ENCODE measurements at places on chromosomes 4 and X. TPM values are rescaled to one million over a fixed set of nuclear protein-coding genes. Genes with fewer than 3 reads are reported as not detected.
A peak's percentile ranks its signal among the peaks of the same experiment; 100 is the strongest.

DNA sequence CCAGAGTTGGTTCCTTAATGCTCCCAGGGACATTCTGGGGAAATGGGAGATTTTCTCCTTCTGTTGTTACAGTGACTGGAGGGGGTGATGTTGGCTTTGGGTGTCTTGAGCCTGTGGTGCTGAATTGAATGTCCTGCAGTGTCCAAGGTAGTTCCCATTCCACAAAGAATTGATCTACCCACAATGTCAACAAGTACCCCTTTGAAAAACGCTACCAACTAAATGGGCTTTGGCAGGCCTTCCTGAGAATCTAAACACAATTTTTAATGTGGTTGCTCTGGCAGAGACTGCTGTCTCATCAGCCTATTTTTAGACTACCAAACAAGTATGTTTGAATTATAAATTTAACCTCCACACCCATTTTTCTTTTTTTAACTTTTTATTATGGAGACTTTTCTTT is 69.4 kb downstream of the CCKAR start:
- no peaks in the 10 kb centered on the region for H3K27me3 ChIP-seq
- H3K4me1 ChIP-seq = peaks cover 33% of the 10 kb centered on the region
- H3K4me3 ChIP-seq = no peak overlapping the region
- DNase-seq = no peak

HPGD gene
- 13.6 TPM for total RNA-seq

DNA sequence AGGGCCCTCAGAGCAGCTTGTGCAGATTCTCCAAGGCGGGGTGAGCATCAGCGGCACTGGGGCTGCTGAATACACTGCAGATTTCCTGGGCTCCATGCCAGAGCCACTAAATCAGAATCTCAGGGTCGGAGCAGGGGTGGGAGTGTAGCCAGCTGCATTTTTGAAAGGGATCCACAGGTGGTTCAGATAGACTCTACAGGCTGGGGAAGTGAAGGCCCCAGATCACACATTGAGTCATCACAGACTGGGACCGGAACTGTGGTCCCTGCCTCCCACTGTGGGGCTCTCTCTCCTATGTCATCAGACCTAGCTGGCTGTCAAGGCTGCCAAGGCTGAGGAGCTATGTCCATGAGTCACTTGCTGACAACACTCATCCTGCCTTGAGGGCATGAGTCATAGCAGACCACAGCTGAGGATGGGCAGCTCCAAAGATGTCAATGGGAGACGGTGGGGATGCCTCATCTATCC is 162.3 kb upstream of the MAMLD1 start:
- no peak for DNase-seq
- H3K36me3 ChIP-seq = no peaks in the 10 kb centered on the region
- no peak overlapping the region for H3K27ac ChIP-seq
- H3K27me3 ChIP-seq = no peaks in the 10 kb centered on the region
- H3K4me1 ChIP-seq = no peaks in the 10 kb centered on the region

- no peaks in the 10 kb centered on the region for H3K27me3 ChIP-seq
- no peaks in the 10 kb centered on the region for H3K4me1 ChIP-seq
- H3K27ac ChIP-seq = no peak overlapping the region
- H3K36me3 ChIP-seq = no peaks in the 10 kb centered on the region
- H3K4me3 ChIP-seq = no peak overlapping the region
Measured at GRCh38 chrX:118024482-118024881, 92.1 kb downstream of the KLHL13 start.

- H3K4me1 ChIP-seq = no peaks in the 10 kb centered on the region
- H3K27ac ChIP-seq = no peak overlapping the region
- no peaks in the 10 kb centered on the region for H3K27me3 ChIP-seq
Measured at GRCh38 chr4:79425586-79425985, 17.6 kb upstream of the GK2 start.

DNA sequence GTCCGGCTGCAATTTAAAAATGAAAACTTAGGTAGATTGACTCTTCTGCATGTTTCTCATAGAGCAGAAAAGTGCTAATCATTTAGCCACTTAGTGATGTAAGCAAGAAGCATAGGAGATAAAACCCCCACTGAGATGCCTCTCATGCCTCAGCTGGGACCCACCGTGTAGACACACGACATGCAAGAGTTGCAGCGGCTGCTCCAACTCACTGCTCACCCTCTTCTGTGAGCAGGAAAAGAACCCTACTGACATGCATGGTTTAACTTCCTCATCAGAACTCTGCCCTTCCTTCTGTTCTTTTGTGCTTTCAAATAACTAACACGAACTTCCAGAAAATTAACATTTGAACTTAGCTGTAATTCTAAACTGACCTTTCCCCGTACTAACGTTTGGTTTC is 41.0 kb downstream of the MAP7D3 start:
- H3K27me3 ChIP-seq = no peaks in the 10 kb centered on the region
- no peak for DNase-seq
- H3K27ac ChIP-seq = peak overlapping the region; percentile 84
- no peak overlapping the region for H3K4me3 ChIP-seq
- H3K4me1 ChIP-seq = peaks cover 21% of the 10 kb centered on the region

GAGE1 gene
- total RNA-seq = not detected

- no peak overlapping the region for H3K4me3 ChIP-seq
- no peak overlapping the region for H3K27ac ChIP-seq
- no peaks in the 10 kb centered on the region for H3K4me1 ChIP-seq
- H3K36me3 ChIP-seq = no peaks in the 10 kb centered on the region
Measured at GRCh38 chr4:7388627-7389026, 46.1 kb downstream of the PSAPL1 start.

MAN2B2 gene
- total RNA-seq = 28.6 TPM

GRCh38 chr4:24888475-24889344 is 24.1 kb downstream of the CCDC149 start:
- H3K27me3 ChIP-seq = no peaks in the 10 kb centered on the region
- H3K36me3 ChIP-seq = no peaks in the 10 kb centered on the region
- no peak overlapping the region for H3K27ac ChIP-seq
- no peak for DNase-seq

GRCh38 chr4:53702334-53703266 is 111.3 kb upstream of the LNX1 start:
- H3K27me3 ChIP-seq = no peaks in the 10 kb centered on the region
- peaks cover 16% of the 10 kb centered on the region for H3K4me1 ChIP-seq
- DNase-seq = peak; percentile 70
- peak overlapping the region; percentile 48 for H3K27ac ChIP-seq
- peak overlapping the region; percentile 24 for H3K4me3 ChIP-seq
- H3K36me3 ChIP-seq = no peaks in the 10 kb centered on the region

DNA sequence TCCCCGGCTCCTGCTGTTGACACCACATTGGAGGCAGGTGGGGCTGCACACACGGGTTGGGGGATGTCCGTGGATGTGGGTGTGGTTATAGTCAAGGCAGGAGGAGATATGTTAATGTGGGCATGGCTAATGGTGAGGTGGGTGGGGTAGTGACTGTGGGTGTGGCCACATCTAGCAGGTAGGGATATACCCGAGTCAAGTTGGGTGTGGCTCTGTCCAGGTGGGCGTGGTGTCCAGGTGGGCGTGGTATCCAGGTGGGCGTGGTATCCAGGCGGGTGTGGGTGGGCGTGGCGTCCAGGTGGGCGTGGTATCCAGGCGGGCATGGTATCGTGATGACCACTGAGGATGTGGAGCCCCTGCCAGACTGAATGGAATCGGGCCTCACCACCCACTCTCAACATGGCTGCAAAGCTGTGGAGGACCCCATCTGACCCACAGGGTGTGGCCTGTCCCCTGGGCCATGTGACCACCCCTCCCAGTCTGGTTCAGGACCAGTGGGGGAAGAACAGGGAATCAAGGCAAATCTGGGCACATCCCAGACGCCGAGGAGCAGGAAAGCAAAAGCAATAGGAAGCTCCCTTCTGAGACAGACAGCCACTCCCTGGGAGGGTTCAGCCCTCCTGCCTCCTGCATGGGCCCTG is 21.0 kb downstream of the MAN2B2 start:
- DNase-seq = no peak
- H3K27me3 ChIP-seq = no peaks in the 10 kb centered on the region
- H3K4me1 ChIP-seq = no peaks in the 10 kb centered on the region
- no peak overlapping the region for H3K4me3 ChIP-seq

- no peaks in the 10 kb centered on the region for H3K36me3 ChIP-seq
- no peak overlapping the region for H3K27ac ChIP-seq
- H3K4me1 ChIP-seq = no peaks in the 10 kb centered on the region
- H3K27me3 ChIP-seq = peaks cover 6% of the 10 kb centered on the region
- H3K4me3 ChIP-seq = no peak overlapping the region
Measured at GRCh38 chrX:111083081-111083480, 12.9 kb upstream of the PAK3 start.

LANCL3 gene
- total RNA-seq = 0.58 TPM

DNA sequence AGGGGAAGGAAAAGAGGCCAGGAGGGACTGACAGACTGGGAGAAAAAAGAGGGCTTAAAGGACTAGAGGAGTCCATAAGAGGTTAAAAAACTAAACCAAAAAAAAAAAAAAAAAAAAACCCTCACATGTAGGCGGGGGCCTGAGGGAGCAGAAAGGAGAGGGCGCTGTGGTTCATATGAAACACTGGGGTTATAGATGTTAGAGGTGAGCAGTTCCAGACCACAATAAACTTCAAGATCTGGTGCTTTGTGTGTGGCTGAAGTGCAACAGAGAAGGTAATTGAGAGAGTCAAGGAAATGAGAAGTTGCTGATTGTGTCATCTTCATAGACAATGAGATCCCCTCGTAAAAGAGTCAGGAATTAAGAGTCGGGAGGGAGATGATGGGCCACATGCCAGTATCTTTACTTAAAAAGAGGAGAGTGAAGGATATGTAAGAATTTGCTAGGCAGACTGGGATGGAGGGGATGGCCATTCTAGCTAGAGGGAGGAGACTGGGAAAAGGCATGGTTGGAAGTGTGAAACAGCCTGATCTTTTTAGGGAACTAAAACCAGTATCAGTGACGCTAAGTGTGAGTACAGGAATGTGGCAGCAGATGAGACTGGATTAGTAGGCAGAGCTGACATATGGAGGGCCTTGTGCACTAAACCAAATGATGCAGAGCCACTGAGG is 18.4 kb upstream of the OGT start:
- no peak overlapping the region for H3K4me3 ChIP-seq
- no peak overlapping the region for H3K27ac ChIP-seq
- peak; percentile 1 for DNase-seq
- H3K27me3 ChIP-seq = no peaks in the 10 kb centered on the region

DNA sequence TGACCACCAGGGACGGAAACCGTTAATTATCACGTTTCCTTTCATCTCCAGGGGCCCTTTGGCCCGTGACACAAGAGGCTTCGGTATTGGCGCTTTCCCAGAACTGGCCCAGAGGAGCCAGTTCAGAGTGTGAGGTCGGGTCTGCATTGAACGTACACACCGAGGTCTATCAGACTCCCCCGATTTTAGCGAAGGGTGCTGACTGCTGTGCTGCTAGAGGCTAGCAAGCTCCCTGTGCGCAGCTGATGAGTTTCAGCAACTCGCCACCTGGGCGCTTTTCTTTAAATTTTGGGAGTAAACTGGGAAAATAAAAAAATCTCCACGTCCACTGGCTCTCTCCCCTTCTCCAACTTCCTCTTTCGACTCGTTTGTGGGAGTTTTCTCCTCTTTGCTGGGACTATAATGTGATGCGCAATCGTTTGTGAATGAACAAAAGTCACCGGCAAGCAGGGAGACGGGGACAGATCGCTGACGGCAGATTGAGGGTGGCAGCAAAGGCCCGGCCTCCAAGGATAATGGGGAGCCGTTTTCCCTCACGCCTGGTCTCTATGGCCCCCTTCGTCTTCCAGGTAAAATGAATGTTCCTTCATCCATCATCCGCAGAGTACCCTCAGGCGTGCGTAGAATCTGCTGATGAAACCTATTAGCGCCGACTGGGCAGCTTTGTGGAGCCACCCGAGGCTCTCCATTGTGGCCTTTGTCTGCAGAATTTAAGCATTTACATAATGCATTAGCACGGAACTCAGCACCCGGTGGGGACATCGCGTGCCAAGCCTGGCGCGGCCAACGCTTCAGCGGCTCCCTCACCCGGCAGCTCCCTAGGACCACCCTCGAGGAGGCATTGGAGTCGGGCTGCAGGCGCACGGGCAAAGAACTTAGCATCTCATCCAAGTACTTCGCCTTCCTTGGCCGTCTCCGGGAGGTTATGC is 1.6 kb upstream of the LRAT start:
- H3K4me3 ChIP-seq = peak overlapping the region; percentile 66
- H3K36me3 ChIP-seq = no peaks in the 10 kb centered on the region
- peak; percentile 41 for DNase-seq
- H3K27me3 ChIP-seq = peaks cover 41% of the 10 kb centered on the region

MAMLD1 gene
- 0.73 TPM for total RNA-seq

- H3K27ac ChIP-seq = peak overlapping the region; percentile 56
- H3K4me3 ChIP-seq = no peak overlapping the region
- H3K36me3 ChIP-seq = no peaks in the 10 kb centered on the region
- no peaks in the 10 kb centered on the region for H3K27me3 ChIP-seq
- peak; percentile 43 for DNase-seq
- peaks cover 23% of the 10 kb centered on the region for H3K4me1 ChIP-seq
Measured at GRCh38 chr4:94548571-94548970, 96.8 kb downstream of the PDLIM5 start.

TMEM131L gene
- total RNA-seq = 40.0 TPM

- DNase-seq = peak; percentile 72
- H3K4me1 ChIP-seq = peaks cover 26% of the 10 kb centered on the region
- H3K27me3 ChIP-seq = peaks cover 18% of the 10 kb centered on the region
Measured at GRCh38 chrX:46574774-46575381, 1.3 kb downstream of the CHST7 start.

- no peaks in the 10 kb centered on the region for H3K27me3 ChIP-seq
- H3K4me1 ChIP-seq = peaks cover 37% of the 10 kb centered on the region
- no peaks in the 10 kb centered on the region for H3K36me3 ChIP-seq
Measured at GRCh38 chr4:8185295-8185694, 13.8 kb upstream of the SH3TC1 start.

RHOXF2B gene
- total RNA-seq = not detected

GRCh38 chr4:56732301-56732700 is 51.2 kb upstream of the HOPX start:
- H3K27ac ChIP-seq = no peak overlapping the region
- no peaks in the 10 kb centered on the region for H3K36me3 ChIP-seq
- no peak overlapping the region for H3K4me3 ChIP-seq
- no peaks in the 10 kb centered on the region for H3K27me3 ChIP-seq

- H3K27me3 ChIP-seq = no peaks in the 10 kb centered on the region
- H3K4me1 ChIP-seq = peaks cover 13% of the 10 kb centered on the region
- DNase-seq = no peak
- H3K36me3 ChIP-seq = no peaks in the 10 kb centered on the region
Measured at GRCh38 chrX:37686369-37686995, 891 bp downstream of the XK start.

GRCh38 chrX:153857348-153857903 is 27.1 kb upstream of the PDZD4 start:
- DNase-seq = no peak
- H3K27me3 ChIP-seq = no peaks in the 10 kb centered on the region
- no peak overlapping the region for H3K27ac ChIP-seq
- no peak overlapping the region for H3K4me3 ChIP-seq
- no peaks in the 10 kb centered on the region for H3K4me1 ChIP-seq
